ENCODE measurements at places on chromosomes 5 and 9.

- no peak for DNase-seq
Measured at GRCh38 chr9:29750062-29750461, 2176.8 kb upstream of the C9orf72 start.

- DNase-seq, result no peak
Measured at GRCh38 chr5:141793403-141793802, 84.8 kb downstream of the PCDH1 start.

DNA sequence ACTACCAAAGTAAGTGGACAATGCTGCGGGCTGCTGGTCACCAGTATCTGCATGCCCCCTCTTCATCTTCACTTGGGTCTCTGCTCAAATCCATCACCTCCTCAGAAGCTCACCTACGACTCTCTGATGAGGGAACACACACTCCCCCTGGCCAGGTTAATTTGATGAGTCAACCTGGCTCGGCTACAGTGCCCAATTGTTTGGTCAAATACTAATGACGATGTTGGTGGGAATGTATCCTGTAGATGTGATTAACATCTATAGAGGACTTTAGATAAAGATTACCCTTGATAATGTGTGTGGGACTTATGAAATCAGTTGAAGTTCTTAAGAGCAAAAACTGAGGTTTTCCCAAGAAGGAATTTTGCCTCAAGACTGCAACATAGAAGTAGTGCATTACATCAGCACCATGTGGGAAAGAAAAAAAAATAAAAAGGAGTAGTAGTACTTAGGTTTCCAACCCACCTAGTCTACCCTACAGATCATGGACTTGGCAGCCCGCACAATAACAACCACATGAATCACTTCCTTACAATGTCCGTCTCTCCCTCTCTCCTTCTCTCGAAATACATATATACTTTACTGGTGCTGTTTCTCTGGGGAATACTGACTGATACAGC lies 467.3 kb downstream of the DNAH5 start:
- no peak for DNase-seq

DNA sequence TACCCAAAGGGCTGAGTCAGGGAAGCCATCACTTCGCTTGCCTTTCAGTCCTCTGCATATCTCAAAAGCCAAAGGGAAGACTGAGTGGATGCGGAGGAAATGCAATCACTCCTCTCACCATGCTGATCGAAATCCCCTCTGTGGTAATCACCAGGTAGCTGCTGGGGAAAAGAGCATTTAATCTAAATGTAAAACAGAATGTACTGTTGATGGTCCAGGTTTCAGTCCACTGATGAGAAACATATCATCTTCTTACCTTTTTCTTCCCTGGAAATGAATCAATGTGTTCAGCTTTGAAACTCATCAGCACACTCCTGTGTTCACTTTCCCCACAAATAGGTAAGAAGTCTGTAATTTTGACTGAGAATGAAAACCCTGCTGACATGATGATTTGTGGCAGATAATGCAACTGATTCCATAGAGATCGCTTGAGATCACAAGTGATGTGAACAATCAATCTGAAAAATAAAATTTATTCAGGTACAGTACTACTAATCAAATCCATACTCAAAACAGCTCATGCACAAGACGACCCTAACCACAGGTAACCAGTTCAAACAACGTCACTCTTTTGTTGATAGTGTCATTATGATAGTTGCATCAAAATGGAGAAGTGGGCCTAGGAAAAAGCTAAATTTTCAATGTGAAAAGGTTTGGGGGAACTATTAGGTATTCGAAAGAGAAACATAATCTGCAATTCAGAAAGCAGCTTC lies 454.0 kb upstream of the RGMB start:
- no peak for DNase-seq

DNA sequence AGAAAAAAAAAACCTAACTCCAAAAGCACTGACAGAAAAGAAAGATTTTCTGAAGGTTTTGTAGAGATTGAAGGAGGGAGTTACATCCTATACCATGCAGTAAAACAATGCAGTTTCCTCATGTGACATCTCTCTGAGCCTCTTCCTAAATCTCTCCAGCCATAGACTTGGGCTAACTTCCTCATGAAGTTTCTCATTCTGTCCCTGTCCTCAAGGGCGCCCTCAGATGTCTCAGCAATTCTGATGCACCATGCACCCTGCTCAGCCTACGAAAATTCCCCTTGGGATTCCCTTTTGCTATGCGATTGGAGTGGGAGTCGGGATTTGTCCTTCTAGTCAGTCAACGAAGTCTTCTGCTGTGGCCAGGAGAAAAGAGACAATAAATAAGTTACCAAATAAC lies 68.9 kb downstream of the FAT2 start:
- no peak for DNase-seq

DNA sequence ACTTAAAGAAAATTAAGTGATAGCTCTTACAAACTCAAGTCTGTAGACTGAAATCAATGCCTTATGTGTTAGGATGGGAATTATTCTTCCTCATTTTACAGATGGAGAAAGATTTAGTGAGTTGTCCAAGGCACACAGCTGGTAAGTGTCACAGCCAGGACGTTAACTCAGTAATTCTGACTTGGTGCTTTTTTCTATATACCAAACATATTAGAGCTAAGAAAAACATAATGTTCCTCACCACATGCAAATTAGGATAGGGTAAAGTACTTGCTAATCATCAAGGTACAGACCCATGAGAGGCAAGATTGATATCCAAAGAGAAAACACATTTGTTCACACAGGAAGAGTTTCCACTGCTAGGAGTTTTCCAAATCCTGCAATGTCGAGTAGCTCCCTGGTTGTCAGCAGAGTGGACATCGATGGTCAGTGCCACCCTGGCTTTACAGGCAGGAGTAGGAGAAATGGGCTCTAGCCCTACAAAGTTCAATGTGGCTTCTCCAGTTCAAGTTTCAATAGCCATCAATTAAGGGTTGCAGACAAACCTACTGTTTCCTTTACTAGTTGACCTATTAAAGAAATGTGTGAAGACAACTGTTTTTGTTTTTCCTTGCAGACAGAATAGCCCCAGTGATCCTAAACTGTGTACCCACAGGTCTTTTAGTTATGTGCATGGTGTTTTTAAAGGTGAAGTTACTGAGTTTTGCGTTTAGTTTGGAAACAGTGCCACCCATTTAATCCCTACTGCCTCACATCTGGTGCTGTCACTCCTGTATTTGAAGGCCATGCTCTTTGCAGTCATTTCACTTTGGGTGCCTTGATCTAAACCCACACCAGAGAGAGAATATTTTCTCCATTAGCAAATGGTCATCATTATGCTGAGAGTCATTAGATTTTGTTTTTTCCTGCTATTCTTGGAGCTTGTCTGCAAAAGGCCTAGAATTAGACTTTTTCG lies 460.8 kb upstream of the SMARCA2 start:
- no peak for DNase-seq

- DNase-seq, result no peak
Measured at GRCh38 chr9:129606161-129607026, 14.5 kb downstream of the C9orf50 start.

DNA sequence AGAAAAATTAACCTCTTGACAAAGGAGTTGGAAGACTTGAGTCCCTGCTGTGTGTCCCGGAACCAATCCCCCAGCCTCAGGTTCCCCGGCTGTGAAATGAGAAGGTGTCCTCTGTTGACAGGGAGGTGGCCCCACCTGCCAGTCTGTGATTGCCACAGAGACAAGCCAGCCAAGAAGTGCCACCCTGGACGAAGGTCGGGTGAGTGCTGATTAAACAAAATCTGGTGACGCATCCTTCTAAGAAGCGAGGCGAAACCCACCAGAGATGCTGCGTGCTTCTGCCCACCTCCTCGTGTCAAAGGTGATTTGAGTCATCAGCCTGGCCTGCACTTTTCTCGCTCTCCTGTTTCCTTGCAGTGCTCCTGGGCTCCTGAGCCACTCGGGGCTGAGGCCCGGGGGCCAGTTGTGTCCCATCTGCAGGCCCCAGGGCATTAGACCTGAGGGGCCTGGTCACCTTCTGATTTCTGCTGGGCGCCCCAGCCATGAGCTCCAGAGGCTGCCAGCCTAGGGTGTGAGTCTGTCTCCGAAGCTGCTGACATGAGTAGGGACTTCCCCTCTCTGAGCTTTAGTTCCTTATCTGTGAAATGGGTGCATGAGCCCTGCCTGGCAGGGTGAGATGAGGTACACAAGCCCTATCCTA lies 28.7 kb downstream of the NEK6 start:
- DNase-seq, result peak; percentile 44

Data from HFF-Myc (cell line).